Activated gamma-delta T cell treated with Interleukin-2 at 50 U/mL for 16 hours (primary cell): ENCODE measurements at places on chromosomes 7 and 10.

- DNase-seq = no peak
Measured at GRCh38 chr7:143227806-143228205, 6.0 kb downstream of the TAS2R40 start.

GRCh38 chr10:29470355-29470705 lies 164.4 kb downstream of the SVIL start:
- no peak for DNase-seq

- no peak for DNase-seq
Measured at GRCh38 chr10:12353399-12354242, 4.3 kb downstream of the CAMK1D start.

GRCh38 chr10:5199398-5199797 lies 2.8 kb downstream of the AKR1C4 start:
- DNase-seq = no peak

GRCh38 chr7:81430150-81430549 lies 339.7 kb downstream of the HGF start:
- no peak for DNase-seq
